Right ventricle myocardium superior (tissue), 1 donor: ENCODE measurements at places on chromosomes 6 and 20.

DNA sequence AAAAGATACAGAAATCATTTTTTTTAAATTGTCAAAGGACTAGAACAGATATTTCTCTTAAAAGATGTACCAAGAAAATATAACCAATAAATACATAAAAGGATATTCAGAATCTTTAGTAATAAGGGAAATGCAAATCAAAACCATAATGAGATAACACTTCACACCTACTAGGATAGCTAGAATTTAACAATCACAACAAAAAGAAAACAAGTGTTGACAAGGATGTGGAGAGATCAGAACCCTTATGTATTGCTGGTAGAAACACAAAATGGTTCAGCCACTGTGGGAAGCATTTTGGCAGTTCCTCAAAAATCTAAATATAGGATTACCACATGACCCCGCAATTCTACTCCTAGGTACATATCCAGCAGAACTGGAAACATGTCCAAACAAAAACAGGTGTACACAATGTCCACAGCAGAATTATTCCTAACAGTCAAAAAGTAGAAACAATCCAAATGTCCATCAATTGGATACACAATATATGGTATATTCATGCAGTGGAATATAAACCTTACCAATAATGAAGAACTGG, 211.0 kb downstream of the LRFN2 start:
- no peak for DNase-seq

- DNase-seq, result no peak
Observed at GRCh38 chr6:98323605-98324004, 510.8 kb upstream of the POU3F2 start.

DNA sequence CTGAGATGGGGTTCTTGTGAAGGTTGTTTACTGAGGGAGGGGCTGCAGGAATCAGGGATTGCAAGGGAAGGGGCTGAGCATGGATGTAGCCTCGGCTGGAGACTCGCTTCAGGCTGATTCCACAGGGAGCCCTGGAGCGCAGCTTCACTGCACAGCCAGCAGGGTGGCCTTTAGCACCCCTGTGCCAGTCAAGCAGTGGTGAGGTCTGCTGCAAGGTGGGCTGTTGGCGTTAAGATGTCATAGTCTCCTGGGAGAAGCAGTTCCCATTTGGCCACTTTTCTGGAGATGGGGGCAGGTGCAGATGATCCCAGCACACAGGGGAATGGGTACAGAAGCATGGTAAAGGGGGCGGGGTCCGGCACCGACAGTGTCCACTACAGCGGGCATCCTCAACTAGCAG, 126.3 kb downstream of the TOX2 start:
- no peak for DNase-seq

DNA sequence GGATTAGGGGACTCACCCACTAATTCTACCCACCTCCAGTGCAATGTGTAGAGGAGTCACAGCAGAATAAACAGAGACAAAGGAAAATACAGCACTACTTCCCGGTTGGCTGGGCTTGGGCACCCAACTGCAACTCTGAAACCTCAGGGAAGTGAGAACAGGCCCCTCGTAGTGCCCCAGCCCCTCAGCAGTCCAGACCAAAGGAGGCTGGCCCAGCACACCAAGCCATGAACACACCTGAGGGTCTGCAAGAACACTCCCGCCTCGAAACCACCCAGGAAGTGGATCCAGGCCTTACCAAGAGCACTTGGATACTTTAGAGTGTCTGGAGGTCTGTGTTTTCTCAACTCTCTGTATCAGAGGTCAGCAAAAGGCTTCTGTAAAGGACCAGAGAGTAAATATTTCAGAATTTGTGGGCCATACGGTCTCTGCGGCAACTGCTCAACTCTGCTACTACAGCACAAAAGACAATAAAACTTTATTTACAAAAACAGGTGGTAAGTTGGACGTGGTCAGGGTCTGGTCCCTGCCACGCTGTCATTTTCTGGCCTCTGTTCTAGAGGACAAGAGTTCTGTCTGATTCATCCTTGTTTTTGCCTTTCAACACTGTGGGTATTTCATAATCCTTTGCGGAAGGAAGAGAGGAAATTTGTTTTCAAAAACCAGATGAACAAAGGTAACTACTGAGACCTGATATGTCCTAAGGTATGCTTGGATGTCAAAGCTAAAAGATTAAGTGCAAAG, 154.6 kb downstream of the PTPRT start:
- no peak for DNase-seq

GRCh38 chr6:42314571-42315258, 97.1 kb upstream of the MRPS10 start:
- DNase-seq, result no peak
